CD4-positive, alpha-beta T cell treated with Interleukin-12 subunit alpha and Interleukin-12 subunit beta, for 1 hour (primary cell): ENCODE measurements at places on chromosomes 5 and 9.

DNA sequence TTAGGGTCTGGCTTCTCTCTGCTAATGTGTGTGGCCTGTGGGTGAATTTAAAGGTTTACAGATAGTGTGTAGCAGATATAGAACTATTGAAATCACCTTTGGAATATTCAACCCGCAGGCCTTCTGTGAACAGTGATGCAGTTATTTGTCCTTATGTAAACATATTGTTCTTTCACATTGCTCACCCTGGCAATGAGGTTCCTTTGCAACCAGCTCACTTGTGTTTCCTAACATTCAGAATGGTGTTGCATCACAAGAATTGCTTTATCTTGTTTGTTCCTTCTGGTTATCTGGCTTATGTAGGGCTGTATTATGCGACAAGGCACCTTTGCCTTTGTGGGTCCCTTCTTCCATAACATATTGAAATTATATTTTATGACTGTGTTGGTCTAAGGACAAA is 370.3 kb downstream of the NNT start:
- no peak for DNase-seq

DNA sequence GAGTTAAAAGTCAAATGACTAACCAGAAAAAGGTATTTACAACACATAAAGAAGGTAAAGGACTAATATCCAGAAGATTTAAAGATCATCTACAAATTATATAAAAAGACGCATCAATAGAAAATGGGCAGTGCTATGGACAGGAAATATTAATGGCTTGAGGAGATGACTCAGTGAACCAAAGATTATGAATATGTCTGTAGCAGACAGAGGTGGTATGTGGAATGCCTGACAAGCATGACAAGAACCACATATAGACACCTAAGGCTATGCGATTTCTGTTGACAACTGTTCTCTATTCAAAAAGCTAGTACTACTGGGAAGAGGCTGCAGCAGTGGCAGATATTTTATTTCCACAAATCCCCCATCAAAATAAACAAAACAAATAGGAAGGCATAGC is 177.0 kb upstream of the SH3GL2 start:
- DNase-seq = no peak

- DNase-seq = no peak
Measured at GRCh38 chr9:125380406-125380805, 118.8 kb downstream of the GAPVD1 start.

GRCh38 chr5:101346447-101346846 is 443.4 kb upstream of the ST8SIA4 start:
- no peak for DNase-seq

- DNase-seq = no peak
Measured at GRCh38 chr5:126497506-126497905, 74.3 kb downstream of the GRAMD2B start.

GRCh38 chr9:114487607-114488300 is 17.5 kb downstream of the WHRN start:
- DNase-seq = peak; percentile 82

DNA sequence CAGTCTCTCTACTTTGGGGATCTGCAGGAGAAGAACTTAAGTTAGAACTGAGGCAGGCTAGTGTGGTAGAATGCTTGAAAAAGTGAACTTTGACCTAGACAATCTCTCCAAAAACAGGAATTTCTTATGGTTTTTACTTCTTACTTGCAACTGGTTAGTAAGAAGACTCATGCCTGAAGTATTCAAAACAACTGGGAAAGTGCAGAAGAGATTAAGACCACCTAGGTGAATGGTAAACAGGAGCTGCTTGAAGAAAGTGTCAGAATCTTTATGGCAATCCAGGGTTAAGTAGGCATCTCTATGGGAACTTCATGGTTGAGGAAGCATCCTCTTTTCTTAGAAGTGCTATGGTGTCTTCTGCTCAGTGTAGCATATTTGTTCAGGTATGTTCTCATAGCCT is 428.6 kb upstream of the TLE4 start:
- DNase-seq = no peak

GRCh38 chr5:127988146-127988760 is 95.3 kb upstream of the SLC12A2 start:
- DNase-seq = no peak

- no peak for DNase-seq
Measured at GRCh38 chr5:39519566-39520231, 94.9 kb upstream of the DAB2 start.

- DNase-seq = no peak
Measured at GRCh38 chr5:29017501-29017900, 1979.1 kb upstream of the CDH9 start.

- DNase-seq = no peak
Measured at GRCh38 chr5:159010661-159011442, 88.9 kb downstream of the EBF1 start.

GRCh38 chr9:35618854-35619799 is 914 bp upstream of the CD72 start:
- DNase-seq = peak; percentile 62

DNA sequence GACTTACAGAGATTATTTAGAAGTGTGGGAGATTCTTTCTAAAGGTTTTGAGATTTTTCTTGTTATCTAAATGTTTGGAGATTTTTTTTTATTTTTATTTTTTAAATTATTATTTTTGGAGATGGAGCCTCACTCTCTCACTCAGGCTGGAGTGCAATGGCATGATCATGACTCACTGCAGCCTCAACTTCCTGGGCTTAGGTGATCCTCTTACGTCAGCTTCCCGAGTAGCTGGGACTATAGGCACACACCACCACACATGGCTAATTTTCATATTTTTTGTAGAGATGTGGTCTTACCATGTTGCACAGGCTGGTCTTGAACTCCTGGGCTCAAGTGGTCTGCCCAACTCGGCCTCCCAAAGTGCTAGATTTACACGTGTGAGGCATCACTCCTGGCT is 694.5 kb downstream of the TLE1 start:
- no peak for DNase-seq

DNA sequence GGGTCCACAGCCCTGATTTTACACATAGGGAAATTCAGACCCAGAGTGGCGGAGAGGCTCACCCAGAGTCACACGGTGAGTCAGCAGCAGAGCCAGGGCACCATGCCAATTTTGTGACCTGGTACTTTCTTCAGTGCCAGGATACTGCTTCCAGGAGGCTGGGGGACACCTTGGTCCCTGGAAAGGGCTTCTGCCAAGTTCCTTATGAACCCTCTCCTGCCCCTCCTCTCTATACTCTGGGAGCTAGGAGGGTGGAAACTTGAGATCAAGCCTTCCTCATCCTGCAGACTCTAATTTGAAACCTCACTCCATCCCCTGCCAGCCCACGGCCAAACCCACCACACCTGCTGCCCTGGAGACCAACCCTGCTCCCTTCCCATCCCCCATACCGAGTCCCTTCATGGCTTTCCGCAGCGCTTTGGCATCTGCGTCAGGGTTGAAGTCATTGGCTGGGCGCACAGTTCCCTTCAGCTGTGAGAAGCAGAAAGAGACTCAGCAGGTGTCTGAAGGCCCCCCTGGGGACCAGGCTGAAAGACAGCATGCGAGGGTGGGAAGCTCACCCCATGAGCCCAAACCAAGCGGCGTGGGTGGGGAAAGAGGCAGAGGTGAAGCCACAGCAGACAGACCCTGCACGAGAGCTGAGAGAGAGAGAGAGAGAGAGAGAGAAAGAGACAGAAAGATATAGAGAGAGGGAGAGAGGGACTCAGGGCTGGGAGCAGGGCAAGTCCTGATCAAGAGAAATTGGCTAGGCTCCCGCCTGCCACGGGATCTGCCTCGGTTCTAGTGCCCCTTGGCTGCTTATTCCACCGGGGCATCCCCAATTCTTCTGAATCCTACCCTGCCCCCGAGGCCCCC is 33.5 kb downstream of the ANXA6 start:
- no peak for DNase-seq

- DNase-seq = no peak
Measured at GRCh38 chr5:79853676-79854418, 137.2 kb downstream of the MTX3 start.

DNA sequence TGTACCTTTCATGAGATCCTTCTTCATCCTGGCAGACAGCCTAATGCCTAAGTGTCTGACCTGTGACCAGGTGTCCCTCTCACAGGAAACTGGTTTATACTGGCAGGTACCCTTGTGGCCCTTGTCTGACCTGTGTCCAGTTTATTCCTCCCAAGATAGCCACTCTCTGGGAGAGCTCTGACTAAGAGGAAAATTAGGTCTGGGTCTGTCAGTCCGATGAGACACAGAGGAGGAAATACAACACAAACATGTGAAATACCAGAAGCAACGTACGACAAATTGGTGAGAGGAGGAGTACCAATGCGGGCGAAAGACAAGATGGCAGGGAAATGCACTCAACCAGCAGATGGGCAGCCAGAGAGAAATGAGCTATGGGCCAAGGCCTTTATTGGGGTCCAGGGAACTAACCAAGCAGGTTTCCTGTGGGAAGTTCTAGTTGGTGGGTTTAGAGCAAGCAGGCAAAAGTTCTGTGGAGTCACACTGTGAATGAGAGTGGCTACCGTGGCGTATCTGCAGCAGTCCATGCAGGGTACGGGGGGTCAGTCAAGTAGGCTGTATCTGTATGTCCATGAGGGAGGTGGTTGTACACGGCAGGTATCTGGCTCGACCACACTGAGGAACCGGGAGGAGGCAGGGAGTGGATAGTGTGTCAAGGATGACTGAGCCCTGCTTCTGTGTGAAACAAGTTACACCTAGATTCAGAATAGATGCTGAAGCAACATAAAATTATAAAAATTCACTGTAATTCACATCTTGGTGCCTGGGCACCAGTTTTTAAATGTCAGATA is 109.0 kb downstream of the MLLT3 start:
- no peak for DNase-seq

- no peak for DNase-seq
Measured at GRCh38 chr5:159864885-159865691, 51.2 kb upstream of the ADRA1B start.

DNA sequence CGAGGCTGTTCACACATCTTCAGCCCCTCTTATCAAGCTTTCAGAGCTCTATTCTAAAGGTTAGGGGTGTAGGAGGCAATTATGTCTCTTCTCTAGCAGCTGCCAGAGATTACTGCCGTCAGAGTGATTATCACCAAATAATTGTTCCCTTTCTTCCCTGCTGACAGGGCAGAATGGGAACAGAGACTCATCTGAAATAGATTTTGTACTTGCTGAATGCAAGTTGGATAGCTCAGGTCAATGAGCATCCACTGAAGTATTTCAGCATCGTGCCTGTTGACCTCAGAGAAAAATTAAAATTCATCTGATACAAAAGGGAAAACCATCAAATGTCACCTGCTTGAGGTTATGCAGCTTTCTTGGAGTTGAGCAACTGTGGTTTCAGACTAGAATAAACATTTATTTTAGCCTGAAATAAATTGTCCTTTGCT is 213.7 kb upstream of the MAP3K1 start:
- no peak for DNase-seq

DNA sequence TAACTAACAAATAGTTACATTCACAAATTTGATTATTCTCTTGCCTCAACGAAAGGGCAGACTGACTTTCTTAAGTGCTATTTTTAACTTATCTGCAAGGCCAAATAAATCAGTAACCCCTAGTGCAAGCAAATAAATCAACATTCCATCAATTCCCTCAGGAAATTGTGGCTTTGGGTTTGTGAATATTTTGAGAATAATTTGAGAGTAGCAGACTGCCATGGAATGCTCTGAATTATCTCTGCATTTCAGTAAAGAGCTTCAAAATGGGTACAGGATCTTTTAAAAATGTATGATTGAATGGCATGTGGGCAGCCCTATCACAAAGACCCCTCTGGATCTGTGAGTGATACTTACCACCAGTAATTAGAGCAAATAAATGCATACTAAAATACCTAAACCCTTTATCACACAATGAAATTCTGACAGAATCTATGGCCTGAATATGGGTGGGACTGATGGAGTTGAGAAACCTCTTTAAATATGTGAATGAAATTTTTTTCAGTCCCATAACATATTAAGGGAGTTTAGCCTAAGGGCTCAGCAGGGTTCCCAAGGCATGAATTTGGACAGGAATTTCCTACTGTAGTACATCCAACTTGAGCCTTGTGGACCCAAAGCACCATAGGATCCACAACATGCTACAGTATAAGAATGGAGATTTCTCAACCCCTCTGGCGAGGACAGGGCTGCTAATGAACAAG is 92.5 kb upstream of the ITGA2 start:
- no peak for DNase-seq

GRCh38 chr9:72554221-72554641 is 32.8 kb downstream of the TMC1 start:
- no peak for DNase-seq

GRCh38 chr9:126448865-126449577 is 122.4 kb downstream of the MVB12B start:
- DNase-seq = no peak

- no peak for DNase-seq
Measured at GRCh38 chr5:179413711-179414458, 68.6 kb upstream of the ADAMTS2 start.

- no peak for DNase-seq
Measured at GRCh38 chr9:121584421-121584820, 67.0 kb upstream of the DAB2IP start.

GRCh38 chr5:41921874-41922273 is 3.2 kb upstream of the FBXO4 start:
- no peak for DNase-seq

- no peak for DNase-seq
Measured at GRCh38 chr9:86589273-86589672, 235.1 kb upstream of the TUT7 start.

DNA sequence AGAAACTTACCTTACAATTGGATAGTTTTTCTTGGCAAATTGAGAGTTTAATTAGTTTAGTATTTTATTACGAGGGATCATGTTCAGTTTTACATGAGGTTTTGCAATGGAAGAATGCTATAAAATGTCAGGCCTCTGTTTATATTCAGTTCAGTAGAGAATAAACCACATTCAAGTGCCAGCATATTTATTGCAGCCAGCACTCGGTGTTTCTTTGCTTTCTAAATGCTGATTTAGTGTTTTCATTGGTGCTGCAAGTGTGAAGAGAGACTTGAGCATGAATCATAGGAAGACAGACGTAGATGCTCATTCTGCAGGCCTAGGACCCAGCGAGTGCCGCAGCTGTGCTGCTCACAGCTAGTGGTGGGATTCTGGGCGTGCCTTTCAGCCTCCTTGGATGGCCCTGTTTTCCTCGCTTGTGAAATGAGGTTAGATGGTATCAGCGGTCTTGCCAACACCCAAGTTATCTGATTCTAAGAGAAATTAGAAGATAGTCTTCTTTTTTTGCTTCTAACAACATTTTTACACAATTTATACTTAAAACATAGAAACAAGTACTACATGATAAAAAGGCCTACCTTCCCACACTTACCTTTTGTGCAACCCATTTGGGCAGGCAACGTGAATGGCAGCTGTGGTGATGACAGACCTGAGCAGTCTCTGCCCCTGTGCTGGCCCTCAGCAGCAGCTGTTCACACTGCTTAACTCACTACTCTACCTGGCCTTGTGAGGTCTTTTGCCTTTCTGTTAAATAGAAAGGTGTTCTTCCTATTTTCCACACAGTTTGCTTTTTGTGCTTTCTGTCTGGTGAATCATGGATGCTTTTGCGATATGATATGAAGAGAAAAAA is 26.8 kb upstream of the TNFAIP8 start:
- peak; percentile 73 for DNase-seq

GRCh38 chr9:74609671-74610405 is 112.7 kb downstream of the RORB start:
- DNase-seq = no peak

DNA sequence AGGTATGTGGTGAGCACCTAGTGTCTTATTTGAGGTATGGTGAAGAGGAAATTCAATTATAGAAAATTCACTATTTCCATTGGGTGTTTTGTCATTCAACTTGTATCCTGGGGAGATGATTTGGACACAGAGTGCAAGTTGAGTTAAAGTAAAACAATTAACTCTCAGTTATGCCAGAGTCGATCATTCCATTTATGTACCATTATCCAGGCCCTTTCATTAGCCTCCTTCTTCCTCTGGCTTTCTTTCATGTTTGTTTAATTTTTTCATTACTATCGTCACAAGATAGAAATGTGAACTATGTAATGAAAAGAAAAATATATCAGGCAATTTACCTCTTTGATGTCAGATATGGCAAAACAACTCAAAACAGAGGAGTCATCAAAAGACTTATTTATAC is 1347.2 kb upstream of the NUDT12 start:
- no peak for DNase-seq
